ENCODE measurements at places on chromosomes 11 and 22.

DNA sequence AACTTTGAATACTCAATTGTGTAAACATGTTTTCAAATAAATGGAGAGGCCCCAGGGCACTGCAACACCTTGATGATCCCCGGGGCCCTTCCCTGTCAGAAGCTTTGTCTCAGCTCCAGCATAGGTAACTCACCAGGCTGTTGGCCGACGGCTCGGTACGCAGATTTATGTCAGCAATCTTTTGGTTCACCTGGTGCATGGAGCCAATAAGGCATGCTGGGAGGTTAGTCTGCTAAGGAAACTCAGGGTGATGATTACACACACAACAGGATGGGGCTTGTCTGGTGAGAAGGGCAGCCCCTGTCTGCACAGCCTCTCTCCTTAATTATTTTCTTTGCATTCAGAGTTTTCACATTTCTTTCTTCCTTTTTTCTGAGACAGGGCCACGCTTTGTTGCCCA is 10.8 kb downstream of the FAM227A start:
- DNase-seq: no peak

- no peak for DNase-seq
These were observed 154.6 kb downstream of the GRIK4 start for GRCh38 chr11:120666121-120666639.

- no peak for DNase-seq
These were observed 26.0 kb downstream of the CHEK2 start for GRCh38 chr22:28715611-28716010.

- DNase-seq: no peak
These were observed 23.1 kb downstream of the MRGPRG start for GRCh38 chr11:3195251-3196160.

DNA sequence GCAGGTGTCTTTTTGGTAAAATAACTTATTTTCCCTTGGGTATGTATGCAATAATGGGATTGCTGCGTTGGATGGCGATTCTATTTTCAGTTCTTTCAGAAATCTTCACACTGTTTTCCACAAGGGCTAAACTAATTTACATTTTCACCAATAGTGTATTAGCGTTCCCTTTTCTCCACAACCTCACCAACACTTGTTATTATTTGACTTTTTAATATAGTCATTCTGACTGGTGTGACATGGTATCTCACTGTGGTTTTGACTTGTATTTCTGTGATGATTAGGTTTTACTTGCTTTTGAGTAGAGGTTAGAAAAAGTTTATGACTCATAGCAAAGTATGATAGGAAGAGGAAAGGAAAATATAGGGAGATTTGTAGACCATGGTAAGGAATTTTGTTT is 92.3 kb downstream of the DLG2 start:
- no peak for DNase-seq

- no peak for DNase-seq
These were observed 43.6 kb downstream of the IGF2 start for GRCh38 chr11:2095542-2095941.

DNA sequence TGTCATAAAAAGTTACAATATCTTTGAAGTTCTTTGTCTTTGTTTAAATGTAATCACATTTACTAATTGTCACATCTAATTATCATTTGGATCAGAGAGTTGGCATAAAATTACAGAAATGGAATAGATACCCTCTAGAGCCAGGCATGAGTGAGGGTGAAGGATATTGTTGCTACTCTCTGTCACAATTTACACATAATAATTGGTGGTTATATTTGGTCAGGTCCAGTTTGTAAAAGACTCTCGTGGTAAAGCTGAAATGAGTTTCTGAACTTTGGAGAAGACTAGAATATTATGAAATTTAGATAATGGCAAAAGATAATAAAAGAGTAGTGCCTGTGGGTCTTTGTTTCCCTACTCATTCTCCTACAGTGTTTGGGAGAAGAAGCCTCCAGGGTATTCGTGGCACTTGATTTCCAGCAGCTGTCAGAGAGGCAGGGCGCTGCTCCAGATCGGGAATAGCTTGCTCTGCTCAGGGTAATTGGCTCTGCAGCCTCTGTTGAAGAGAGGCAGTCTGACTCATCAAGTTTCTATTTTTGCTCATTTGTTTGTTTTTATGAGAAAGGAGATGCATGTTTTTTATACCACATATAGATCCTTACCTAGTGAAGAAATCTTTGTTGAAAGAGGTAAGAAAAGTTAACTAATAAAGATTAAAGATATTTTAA is 349.9 kb downstream of the CNTN5 start:
- no peak for DNase-seq

DNA sequence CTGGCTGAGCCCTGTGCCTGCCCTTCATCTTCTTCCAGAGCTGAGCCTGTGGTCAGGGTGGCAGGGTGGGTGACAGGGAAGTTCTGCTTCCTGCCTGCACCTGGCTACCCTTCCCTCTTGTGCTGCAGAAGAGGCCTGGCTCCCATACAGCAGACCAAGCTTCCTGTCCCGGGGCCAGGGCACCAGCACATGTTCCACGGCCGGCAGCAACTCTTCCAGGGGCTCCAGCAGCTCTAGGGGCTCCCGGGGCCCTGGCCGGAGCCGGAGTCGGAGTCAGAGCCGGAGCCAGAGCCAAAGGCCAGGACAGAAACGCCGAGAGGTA is 15.0 kb downstream of the ROBO3 start:
- no peak for DNase-seq

- no peak for DNase-seq
These were observed 61.9 kb downstream of the TSPAN18 start for GRCh38 chr11:44788536-44789261.

- no peak for DNase-seq
These were observed 147.9 kb downstream of the C11orf91 start for GRCh38 chr11:33552756-33553155.

DNA sequence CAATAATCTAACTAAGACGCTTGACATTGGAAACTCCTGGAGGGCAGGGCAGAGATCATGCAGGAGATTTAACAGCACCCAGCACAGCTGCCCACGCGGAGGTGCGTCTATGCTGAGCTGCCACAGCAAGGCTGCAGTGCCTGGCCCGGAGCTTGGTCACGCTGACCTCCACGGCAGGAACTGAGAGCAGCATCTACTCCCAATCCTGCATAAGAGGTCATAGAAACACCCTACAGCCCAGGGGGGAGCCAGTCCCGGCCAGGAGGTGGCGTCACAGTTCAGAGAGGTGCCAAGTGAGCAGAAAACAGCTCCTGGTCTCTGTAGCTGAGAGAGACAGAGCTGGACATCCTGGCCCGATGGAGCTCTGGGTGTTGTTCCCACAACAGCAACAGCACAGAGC is 121.1 kb upstream of the TMEM45B start:
- DNase-seq: no peak

GRCh38 chr22:40535642-40536041 is 100.9 kb downstream of the MRTFA start:
- no peak for DNase-seq

DNA sequence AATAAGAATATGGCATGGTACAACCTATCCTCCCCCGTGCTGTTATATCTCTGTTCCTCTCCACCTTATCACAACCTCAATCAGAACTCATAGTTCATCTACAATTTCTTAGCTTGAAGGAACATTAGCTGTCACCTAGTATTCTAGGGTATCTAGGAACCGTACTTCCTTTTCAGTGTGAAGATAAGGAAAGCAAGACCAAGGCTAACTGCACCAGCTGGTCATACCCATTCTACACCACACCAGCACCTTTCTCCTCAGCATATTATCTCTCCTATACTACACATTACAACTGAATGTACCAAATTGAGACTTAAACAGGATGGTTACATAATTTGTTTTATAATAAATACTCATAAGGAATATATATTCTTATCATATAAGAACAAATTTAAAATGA is 73.1 kb downstream of the ARHGAP32 start:
- DNase-seq: no peak

Data from cerebellar nuclear complex (tissue), 1 donor.